ENCODE measurements at places on chromosomes 7 and 10. TPM values are rescaled to one million over a fixed set of nuclear protein-coding genes. Genes with fewer than 3 reads are reported as not detected.

The FAM13C gene
- 2.5 TPM for total RNA-seq

DNA sequence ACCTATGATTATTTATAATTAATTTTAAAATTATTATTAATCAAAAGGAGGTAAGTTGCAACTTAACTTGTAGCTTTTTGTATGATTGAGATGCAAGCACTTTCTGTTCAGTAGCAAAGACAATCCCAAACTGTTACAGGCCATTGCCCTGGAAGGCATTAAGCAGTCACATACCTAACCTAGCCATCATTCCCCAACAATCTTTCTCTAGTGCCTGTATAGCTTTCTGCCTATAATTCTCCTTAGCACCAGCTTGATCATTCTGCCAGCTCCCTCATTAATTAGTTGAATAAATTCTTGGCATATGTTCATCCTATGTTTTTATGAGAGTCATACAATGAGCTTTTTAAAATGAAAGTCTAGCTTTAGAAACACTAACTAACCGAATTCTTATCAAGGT lies 178.9 kb upstream of the TMEM106B start:
- DNase-seq = no peak

GRCh38 chr7:1794888-1795542 lies 124.9 kb downstream of the ELFN1 start:
- DNase-seq = no peak

- DNase-seq = no peak
Measured at GRCh38 chr7:12716134-12716681, 28.8 kb downstream of the ARL4A start.

GRCh38 chr7:22255342-22255741 lies 101.6 kb downstream of the RAPGEF5 start:
- DNase-seq = no peak

- no peak for DNase-seq
Measured at GRCh38 chr10:35212856-35213255, 86.2 kb downstream of the CREM start.

DNA sequence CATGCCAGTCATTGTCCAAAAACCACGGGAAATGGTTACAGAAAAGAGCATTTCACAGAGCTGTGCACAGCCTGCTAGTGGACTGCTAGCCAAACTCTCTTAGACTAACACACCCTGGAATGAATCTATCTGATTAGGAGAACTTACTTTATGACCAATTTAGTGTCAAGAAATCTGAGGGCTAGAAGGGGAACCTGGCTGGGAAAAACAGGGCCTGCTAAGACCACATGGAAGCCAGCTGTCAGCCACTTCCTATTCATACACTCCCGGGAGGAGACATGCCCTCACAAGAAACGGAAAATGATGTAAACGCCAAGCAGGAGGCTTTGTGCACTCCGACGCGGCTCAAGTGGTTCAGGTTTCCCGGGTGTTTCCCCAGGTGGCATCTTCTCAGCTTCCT lies 54.8 kb downstream of the MPP7 start:
- no peak for DNase-seq

- DNase-seq = no peak
Measured at GRCh38 chr7:149855361-149856305, 17.5 kb downstream of the ZNF862 start.
